ENCODE measurements at places on chromosomes 5 and 9.

DNA sequence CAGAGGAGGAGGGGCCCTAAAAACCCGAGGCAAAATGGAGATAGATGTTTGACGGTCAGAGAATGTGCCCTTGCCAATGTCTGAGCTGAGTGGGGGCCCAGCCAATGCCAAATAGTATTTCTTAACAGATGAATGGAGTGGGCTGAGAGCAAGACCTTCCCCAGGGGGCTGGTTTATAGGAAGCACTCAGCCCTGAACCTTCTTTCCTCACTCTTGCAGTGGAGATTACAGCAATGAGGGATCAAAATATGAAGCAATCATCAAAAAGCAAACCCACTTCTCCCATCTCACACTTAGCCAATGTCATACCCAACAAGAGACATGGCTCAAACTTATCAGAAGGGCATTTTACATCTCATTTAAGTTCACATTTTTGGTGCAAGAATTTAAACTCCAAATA lies 350.3 kb downstream of the GADD45G start:
- DNase-seq, result no peak

- DNase-seq, result no peak
Observed at GRCh38 chr9:127116957-127117356, 5.5 kb downstream of the ANGPTL2 start.

DNA sequence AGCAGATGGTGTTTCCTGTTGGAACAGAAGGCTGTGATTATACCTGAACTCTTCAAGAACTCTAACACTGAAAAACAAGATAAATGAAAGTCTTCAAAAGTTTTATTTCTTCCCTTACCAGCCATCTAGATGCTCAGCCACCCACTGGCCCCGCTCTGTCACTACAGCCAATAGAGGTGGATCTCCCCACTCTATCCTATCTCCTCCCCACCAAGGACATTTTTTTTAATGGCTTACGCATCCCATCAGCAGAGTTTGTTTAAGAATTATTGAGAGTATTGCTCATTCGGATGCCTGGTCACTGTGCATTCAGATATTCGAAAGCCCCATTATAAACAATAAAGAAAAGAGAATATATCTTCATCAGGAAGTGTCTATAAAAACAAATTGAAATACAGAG lies 159.4 kb downstream of the RASEF start:
- no peak for DNase-seq

GRCh38 chr9:25602400-25603044 lies 75.7 kb downstream of the TUSC1 start:
- peak; percentile 5 for DNase-seq

GRCh38 chr9:118522093-118523028 lies 818.2 kb downstream of the TLR4 start:
- peak; percentile 42 for DNase-seq

- DNase-seq, result no peak
Observed at GRCh38 chr5:142426129-142427014, 101.6 kb upstream of the SPRY4 start.

GRCh38 chr9:134854541-134854981 lies 26.0 kb upstream of the FCN2 start:
- no peak for DNase-seq

DNA sequence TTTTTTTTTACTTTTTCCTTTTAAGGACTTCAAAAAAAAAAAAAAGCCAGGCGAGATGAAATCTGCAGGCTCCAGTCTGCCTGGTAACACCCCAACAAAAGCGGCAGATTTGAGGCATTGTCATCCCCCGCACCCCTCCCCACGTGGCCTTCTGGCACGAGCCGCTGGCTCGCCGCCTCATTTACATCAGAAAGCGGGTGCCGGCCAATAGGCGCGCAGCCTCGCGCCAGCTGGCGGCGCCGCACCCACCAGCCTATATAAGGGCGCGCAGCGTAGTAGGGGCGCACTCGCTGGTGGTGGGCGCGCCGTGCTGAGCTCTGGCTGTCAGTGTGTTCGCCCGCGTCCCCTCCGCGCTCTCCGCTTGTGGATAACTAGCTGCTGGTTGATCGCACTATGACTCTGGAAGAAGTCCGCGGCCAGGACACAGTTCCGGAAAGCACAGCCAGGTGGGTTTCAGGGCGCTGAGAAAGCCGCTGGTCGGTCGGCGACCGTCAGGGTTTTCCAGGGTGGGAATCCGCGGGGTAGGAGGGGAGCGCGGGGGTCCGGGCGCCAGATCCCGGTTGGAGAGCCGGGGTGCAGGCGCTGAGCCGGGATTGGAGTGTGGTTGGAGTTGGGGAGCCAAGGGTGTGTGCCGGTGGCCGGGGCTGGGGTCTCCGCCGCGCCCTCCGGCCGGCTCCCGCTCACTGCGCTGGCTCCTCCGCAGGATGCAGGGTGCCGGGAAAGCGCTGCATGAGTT lies at the start of gene GADD45G:
Gene GADD45G (plus strand): TSS at position 284 of the 736 bp plus-strand sequence. CDS start 110 bp downstream, at position 394.
- peak; percentile 44 for DNase-seq

DNA sequence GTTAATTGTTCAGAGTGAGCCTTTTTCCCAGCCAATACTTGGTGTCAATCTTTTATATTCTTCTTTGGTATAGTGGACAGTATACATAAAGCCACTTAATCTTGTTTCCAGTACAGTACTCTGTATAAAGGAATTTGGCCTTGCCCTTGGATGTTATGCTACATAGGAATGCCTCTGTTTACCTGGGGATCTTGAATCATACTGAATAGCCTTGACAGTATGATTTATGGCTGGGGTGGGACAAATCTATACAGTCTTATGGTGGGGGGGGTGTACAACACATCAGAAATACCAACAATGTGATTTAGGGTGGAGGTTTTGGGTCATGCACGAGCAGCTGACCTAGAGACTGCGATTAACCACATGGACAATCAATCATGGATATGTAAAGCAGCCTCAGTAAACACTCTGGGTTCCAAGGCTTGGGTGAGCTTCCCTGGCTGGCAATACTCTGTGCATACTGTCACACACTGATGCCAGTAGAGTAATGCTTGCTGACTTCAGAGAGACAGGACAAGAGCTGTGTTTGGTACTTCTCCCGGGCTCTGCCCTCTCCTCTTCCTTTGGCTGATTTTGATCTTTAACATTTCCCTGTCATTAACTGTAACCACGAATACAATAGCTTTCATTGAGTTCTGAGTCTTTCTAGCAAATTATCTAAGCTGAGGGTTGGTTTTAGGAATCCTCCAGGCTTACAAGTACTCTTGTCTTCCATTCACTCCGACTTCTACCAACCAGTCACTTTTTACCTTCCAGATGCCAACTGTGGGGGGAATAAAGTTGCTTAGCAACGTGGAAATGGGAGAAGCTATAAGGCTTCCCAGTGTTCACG lies 84.6 kb downstream of the IARS1 start:
- no peak for DNase-seq

DNA sequence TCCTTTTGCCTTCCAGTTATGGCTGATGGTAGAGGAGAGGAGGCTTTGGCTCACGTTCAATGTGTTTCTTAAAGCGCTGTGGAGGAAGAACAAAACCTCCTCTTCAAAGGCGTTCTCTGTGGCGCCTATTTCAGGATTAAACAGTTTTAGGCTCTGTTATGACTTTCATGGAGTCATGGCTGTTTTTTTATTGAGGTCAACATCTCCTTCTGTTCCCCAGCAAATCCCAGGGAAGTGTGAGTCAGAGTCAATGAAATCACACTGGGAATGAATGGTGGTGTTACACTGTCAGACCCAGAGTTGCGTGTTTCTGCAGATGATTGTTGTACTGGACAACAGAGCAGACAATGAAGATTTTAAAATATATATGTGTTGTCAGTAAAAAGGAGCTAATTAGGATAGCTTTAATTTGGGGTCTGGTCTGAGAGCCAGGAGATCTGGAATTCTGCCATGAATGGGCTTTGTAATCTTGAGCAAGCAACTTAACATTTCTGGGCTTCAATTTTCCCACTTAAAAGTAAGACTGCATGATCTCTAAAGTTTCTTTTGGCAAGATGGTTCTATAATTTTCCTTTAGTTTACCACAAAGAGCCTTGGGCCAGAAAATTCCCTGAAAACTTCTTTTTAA lies 240.7 kb downstream of the CSNK1G3 start:
- DNase-seq, result peak; percentile 49

GRCh38 chr9:133986774-133987445 lies 5.2 kb downstream of the VAV2 start:
- no peak for DNase-seq

DNA sequence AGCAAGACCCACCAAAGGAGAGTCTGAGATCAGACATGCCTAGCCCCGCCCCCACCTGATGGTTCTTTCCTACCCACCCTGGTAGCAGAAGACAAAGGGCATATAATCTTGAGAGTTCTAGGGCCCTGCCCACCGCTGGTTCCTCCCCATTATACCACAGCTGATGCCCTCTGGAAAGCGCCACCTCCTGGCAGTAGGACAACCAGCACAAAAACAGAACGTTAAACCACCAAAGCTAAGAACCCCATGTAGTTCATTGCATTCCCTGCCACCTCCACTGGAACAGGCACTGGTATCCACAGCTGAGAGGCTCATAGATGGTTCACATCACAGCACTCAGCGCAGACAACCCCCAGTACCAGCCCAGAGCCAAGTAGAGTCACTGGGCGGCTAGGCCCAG lies 81.2 kb upstream of the TRPC7 start:
- DNase-seq, result no peak

DNA sequence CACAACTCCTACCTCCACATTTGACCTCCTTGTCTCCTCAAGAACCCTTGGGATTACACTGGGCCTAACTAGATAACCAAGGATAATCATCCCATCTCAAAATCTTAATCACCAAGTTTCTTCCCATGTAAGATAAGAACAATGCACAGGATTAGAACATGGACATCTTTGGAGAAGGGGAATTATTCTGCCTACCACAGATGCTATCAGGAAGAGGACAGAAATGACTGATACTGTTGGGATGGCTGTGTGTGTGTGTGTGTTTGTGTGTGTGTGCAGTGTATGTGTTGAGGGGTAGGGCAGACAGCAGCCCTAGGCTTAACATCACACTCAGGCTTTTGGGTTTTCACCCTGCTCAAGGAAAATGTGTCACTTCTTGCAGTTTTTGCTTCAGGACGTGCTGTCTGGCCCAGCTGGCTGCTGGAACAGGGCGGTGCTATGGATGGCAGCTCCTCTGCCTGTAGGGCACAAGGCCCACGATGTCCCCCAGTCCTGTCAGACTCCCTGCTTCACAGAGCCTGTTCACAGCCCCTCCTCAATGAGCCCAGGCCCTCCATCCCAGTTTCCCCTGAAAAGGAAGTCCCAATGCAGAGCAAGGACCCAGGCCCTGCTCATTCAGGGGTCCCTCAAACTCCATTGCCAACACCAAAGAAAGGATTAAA lies 7.7 kb downstream of the CA9 start:
- DNase-seq, result no peak

GRCh38 chr9:6870650-6871477 lies 113.1 kb downstream of the KDM4C start:
- DNase-seq, result peak; percentile 54

GRCh38 chr5:72523960-72524582 lies 16.9 kb upstream of the ZNF366 start:
- peak; percentile 49 for DNase-seq

DNA sequence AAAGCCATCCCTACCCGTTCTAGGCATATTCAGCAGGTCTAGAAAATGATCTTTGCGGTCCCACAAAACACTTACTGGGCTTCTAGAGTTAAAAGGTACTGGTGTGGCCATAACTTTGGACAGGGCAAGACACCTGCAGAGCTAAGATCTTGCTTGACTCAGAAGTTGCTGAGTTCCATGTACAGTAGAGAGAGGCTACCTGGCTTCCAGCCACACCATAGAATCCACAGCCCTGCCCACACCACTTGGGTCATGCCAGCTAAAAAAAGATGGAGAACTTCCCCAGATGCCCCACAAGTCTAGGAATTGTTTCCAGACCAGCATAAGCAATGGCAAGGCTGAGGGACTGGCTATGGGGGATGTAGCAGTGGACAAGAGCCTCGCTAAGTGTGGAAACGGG lies 52.1 kb downstream of the ABCA1 start:
- no peak for DNase-seq

GRCh38 chr5:115785381-115786065 lies 30.9 kb downstream of the CDO1 start:
- no peak for DNase-seq

GRCh38 chr9:129185991-129186390 lies 7.9 kb upstream of the IER5L start:
- peak; percentile 41 for DNase-seq

Data from foreskin keratinocyte (primary cell).